ENCODE measurements at places on chromosomes 3 and 15.

DNA sequence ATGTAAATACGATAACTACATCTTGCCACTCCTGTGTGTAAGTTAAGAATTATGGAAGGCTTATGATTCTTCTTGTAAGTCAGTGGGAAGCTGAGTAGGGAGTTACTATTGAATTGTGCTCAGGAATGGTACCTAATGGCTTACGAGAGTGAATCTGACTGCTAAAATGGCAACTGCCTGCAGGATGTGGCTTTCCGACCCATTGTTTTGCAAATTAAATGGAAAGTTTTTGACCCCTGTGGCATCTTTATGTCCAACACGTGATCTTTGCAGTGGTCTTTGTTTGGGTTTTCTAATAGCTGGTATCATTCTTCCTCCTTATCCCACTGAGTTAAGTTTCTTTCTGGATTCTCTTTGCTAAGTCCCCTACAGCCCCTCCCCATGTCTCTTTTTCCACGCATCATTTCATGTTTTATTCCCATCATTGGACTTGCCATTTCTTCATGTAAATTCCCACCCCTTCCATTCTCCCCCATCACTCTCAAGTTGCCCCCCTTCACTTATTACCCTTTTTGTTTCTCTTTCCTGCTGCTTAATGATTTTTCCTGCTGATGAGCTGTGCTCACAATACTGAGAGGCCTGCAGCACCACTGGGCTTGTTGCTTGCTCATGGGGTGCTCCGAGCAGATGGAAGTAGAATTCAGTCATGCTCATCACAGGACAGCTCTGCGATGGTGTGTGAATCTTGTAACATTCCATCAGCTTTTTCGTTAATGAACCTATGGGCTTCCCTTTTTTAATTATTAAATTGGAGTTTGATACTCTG, 428.2 kb upstream of the IL12A start:
- DNase-seq = no peak

DNA sequence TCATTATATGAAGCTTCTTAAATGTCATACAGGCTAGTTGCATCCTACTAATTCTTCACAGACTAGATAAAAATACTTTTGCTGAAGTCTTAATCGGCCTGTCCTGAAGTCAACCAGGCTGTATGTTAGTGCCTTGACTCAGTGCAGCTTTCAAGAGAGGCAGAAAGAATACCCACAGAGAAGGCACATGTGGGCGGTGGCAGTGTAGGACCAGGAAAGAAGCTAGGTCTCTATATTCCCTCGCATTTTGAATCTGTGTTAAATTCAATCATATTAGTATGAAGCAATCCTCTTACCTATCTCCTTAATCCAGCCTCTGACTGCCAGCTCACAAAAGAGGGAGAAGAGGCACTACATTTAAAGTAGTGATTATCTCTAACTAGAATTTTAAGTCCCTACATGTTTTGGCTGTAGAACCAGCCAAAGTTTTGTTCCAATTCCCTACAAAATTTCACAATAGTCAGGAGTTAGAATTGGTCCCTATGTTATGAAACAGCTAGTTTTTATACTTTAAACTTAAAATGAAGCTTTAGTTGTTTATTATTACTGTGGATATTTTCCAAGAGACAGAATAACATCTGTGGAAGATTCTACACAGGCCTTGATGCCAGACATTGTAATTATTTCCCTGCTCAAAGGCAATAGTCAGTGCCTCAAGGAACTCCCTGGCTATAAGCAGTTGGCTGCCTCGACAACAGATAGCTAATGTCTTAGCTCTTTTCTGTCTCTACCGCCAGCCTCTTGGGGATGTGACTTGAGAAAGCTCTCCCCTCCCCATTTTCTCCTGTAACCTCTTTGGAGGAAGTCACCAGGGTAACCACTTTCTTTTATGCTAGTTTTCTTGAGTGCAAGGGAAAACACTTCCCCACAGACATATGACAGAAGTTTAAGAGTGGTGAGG, 31.9 kb downstream of the CRTC3 start:
- peak; percentile 61 for DNase-seq

- no peak for DNase-seq
Observed at GRCh38 chr3:12522721-12523120, 22.6 kb downstream of the MKRN2OS start.

DNA sequence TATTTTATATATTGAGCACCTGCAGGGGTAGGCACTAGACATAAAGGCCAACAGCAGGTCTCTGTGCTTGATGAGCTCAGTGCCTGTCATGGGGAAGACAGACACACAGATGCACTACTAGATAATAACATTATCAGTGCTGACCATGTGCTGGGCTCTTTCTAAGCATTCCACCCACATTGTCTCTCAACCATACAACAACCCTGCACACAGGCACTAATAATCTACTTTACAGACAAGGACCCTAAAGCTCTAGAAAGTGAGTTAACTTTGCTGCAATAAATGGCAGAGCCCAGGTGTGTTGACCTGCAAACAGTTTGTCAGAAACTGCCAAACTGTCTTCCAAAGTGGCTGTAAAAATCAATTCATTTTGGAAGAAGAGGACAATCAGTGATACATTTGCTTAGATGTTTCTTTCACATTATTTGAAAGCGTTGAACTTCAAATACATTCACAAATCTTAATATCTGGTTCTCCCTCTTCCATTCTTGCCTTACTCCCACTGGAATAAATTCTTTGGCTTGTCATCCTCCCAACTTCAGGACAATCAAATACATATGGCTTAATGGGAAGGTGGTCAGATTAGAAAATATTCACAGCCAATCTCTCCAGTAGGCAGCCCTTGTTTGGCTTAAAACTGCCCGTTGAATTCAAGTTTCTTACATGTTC, 11.0 kb upstream of the PP2D1 start:
- no peak for DNase-seq

GRCh38 chr3:156688632-156689452, 14.5 kb downstream of the TIPARP start:
- no peak for DNase-seq
